ENCODE measurements at places on chromosomes 5 and 9. TPM values are rescaled to one million over a fixed set of nuclear protein-coding genes. Genes with fewer than 3 reads are reported as not detected.

- no peaks in the 10 kb centered on the region for H3K36me3 ChIP-seq
- DNase-seq = peak; percentile 77
- no peak overlapping the region for H3K4me3 ChIP-seq
- H3K27me3 ChIP-seq = no peaks in the 10 kb centered on the region
These were observed 53.2 kb downstream of the ZNF474 start for GRCh38 chr5:122182491-122182921.

GRCh38 chr5:180436275-180436674, 57.9 kb upstream of the CNOT6 start:
- no peaks in the 10 kb centered on the region for H3K27me3 ChIP-seq
- no peaks in the 10 kb centered on the region for H3K4me1 ChIP-seq
- DNase-seq = no peak
- H3K36me3 ChIP-seq = no peaks in the 10 kb centered on the region
- no peak overlapping the region for H3K4me3 ChIP-seq
- H3K27ac ChIP-seq = no peak overlapping the region

DNA sequence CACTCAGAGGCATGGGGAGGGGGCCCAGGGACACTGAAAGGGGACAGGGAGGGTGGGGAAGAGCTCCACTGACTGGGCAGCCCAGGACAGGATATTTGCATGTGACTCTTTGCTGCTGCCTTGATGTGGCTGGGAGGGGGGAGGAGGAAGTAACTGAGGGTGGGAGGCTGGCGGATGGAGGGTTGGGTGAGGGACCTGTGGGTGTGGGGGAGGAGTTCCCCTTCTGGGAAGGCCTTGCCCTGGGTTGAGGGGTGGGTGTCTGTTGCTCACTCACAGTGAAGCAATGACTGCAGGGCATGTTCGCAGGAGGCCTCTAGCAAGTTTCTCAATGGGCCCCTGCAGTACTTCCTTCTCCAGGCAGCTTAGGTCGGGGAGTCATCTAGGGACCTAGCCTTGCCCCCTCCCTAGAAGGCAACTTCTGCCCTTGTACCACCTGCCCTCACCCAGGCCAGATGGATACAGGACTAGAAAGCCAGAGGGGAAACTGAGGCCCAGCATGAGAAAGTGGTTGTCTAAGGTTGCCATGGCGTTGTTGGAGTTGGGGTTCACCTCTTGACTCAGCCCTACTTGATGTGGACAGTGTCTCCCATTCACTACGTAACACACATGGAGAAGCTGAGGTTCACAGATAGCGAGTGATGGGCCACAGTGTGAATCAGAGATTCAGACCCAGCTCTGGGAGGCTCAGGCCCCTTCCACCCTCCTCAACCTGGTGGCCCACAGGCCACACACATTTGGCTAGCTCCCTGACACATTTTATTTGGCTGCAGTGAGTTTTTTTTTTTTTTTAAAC, 3.0 kb downstream of the GRK6 start:
- no peak overlapping the region for H3K27ac ChIP-seq
- no peak overlapping the region for H3K4me3 ChIP-seq
- H3K27me3 ChIP-seq = no peaks in the 10 kb centered on the region
- peak; percentile 82 for DNase-seq
- H3K4me1 ChIP-seq = peaks cover 15% of the 10 kb centered on the region
- H3K36me3 ChIP-seq = peaks cover 40% of the 10 kb centered on the region

DNA sequence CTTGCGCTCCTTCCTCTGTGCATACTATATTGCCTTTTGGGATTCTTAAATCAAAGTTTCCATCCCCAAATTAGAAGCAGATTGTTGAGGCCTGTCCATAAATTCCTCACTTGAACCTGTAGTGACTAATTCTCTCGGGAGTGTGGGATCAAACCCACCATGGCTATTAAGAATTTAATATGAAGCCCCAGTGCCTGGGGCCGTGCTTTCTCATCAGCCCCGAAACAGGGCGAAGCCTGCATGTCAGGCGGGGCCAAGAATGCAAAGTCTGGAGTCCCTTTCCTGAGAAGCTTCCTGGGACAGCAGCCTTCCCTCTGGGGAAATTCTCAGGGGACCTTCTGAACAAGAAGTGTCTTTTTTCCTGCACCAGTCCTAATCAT, 29.3 kb upstream of the FAT2 start:
- no peaks in the 10 kb centered on the region for H3K4me1 ChIP-seq
- no peak overlapping the region for H3K27ac ChIP-seq
- no peaks in the 10 kb centered on the region for H3K27me3 ChIP-seq
- H3K36me3 ChIP-seq = no peaks in the 10 kb centered on the region

ANKRD18A gene
- not detected for total RNA-seq

- no peak overlapping the region for H3K4me3 ChIP-seq
- DNase-seq = no peak
- no peaks in the 10 kb centered on the region for H3K27me3 ChIP-seq
- no peaks in the 10 kb centered on the region for H3K4me1 ChIP-seq
- peaks cover 7% of the 10 kb centered on the region for H3K36me3 ChIP-seq
These were observed 132.4 kb upstream of the OTULINL start for GRCh38 chr5:14449052-14449661.

- H3K4me1 ChIP-seq = no peaks in the 10 kb centered on the region
- H3K36me3 ChIP-seq = no peaks in the 10 kb centered on the region
- no peak overlapping the region for H3K4me3 ChIP-seq
- H3K27ac ChIP-seq = no peak overlapping the region
- DNase-seq = no peak
These were observed 2.9 kb downstream of the SLC6A18 start for GRCh38 chr5:1228120-1228519.

SPINK6 gene
- not detected for total RNA-seq

DNA sequence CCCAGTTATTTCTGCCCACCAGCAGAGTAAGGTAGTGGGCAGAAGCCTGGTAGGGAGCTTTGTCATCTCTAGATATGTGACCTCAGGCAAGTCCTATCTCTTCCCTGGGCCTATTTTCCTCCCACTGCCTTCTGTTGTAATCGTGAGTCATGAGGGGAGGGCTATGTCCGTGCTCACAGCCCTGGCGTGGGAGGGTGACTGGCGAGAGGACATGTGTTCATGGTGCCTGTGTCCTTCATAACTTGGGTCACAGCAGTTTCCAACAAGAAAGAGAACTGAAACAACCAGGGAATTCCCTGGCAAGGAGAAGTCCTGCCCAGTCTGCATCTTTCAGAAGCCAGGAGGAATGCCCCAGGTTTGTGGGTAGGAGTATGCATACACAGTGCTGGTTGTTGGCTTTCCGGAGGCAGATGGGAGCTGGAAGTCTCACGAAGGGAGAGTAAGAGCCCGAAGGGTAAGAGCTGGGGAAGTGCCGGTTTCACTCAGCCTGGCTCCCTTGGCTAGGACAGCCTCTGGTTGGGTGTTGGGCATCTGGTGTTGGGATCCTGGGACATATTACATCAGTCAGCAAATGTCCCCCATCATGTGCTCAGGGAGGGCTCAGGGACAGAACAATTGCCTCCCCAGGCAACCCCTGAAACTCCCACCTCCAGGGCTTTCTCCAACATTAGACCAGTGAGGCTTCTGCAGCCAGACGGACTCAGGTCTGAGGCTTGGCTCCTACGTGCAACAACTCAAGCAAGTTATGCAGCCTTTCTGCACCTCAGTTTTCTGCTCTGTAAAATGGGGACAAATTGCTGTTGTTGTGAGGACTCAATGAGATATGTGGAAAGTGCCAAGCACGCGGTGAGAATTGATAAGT, 4.3 kb upstream of the TIFAB start:
- H3K36me3 ChIP-seq = no peaks in the 10 kb centered on the region
- H3K27ac ChIP-seq = no peak overlapping the region
- H3K27me3 ChIP-seq = no peaks in the 10 kb centered on the region
- H3K4me3 ChIP-seq = no peak overlapping the region
- peak; percentile 68 for DNase-seq

- no peak overlapping the region for H3K27ac ChIP-seq
- H3K27me3 ChIP-seq = no peaks in the 10 kb centered on the region
- no peaks in the 10 kb centered on the region for H3K36me3 ChIP-seq
- DNase-seq = no peak
- no peaks in the 10 kb centered on the region for H3K4me1 ChIP-seq
These were observed 12.9 kb downstream of the AQP3 start for GRCh38 chr9:33434317-33435105.

Data from ascending aorta (tissue), 2 donors.